Upper lobe of right lung (tissue), 1 donor: ENCODE measurements at places on chromosomes 5 and 9. TPM values are rescaled to one million over a fixed set of nuclear protein-coding genes. Genes with fewer than 3 reads are reported as not detected.

FAM221B gene
- total RNA-seq: not detected

C5orf52 gene
- not detected for total RNA-seq

MATR3 gene
- 197 TPM for total RNA-seq

SPRY4 gene
- 89.8 TPM for total RNA-seq

SPAG8 gene
- 2.8 TPM for total RNA-seq
